ENCODE measurements at places on chromosomes 12 and 14.

DNA sequence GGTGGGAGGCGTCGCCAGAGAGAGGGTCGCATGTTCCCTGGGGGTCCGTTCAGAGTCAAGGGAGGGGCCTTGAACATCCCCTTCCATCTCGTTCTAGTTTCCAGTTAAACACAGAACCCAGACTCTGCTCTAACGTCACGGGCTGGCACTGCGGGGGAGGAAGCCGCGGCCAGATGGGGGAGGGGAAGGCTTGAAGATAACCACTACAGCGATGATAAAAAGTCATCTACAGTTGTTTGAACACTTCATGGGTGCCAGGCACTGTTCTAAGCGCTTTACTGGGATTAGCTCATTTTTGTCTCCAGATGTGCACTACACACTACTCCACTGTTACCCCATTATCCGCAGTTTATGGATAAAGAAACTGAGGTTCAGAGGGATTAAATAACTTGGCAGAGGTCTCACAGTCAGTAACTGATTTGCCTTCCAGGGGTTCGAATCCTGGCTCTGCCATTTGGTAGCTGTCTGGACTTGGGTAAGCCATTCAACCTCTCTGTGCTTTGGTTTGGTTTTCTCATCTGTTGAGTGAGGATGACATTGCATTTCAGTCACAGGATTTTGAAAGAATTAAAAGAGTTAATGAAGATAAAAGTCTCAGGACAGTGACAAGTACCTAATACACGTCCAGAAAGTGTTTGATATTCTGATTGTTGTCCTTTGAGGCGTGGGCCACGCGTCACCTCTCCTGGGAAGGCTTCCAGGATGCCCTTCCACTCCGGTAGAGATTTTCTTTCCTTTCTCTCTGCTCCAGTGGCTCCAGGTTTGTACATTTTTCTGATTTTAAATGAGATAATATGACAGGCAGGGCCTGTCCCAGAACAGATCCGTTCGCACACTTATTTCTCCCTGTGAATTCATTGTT is 798 bp upstream of the RASAL1 start:
- no peak for DNase-seq

GRCh38 chr14:33788161-33788560 is 162.7 kb downstream of the EGLN3 start:
- no peak for DNase-seq

DNA sequence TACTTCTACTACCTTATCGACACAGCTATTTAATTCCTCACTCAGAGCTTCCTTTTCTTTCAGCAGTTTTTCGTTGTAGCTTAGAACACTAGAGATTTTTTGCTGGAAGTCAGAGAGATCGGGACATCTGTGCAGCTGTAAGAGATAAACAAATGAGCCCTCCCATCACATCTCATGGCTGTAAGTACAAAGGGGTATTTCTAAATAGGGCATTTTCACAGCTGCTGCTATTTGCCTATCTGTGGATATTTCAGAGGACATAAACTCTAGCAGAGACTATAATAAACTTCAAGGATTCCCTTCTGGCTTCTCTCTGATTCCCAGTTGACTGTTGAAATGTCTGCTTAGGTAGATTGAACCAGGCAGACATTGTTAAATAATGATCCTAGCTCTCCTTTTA is 76.1 kb upstream of the SAV1 start:
- no peak for DNase-seq

DNA sequence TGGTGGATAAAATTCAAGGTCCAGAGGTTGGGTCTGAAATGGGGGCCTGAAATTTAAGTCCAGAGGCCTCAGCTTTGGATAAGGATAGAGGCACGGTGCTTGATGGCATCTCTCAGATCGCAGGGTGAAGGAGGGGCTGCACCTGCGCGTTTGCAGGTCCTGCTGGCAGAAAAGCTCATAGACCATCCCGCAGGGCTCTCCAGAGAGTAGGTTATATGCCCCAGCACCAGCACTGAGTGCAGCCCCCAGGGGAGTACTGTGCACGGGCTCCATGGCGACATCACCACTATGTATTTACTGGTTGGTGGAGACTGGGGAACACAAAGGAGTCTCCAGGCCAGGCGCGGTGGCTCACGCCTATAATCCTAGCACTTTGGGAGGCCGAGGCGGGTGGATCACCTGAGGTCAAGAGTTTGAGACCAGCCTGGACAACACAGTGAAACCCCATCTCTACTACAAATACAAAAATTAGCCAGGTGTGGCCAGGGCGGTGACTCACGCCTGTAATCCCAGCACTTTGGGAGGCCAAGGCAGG is 4.3 kb upstream of the CD63 start:
- DNase-seq: no peak

DNA sequence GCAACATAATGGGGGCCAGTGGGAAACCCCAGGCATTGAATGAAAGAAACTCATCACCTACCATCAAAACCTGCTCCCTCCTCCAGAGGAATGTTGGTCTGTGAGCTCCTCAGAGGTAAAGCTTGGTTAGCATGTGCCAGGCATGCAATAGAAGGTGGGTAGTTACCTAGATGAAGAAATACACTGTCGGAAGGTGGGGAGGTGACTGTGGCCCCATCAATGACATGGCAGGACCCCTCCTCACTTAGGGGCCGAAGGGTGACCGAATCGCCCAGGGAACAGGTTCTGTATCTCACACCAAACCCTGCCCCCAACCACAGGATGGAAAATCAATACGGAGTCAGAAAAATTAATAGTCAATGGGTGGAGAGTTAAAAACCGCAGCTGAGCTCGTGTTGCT is 135.6 kb downstream of the BCL11B start:
- no peak for DNase-seq

GRCh38 chr14:95523051-95523814 is 6.8 kb upstream of the SYNE3 start:
- DNase-seq: no peak

DNA sequence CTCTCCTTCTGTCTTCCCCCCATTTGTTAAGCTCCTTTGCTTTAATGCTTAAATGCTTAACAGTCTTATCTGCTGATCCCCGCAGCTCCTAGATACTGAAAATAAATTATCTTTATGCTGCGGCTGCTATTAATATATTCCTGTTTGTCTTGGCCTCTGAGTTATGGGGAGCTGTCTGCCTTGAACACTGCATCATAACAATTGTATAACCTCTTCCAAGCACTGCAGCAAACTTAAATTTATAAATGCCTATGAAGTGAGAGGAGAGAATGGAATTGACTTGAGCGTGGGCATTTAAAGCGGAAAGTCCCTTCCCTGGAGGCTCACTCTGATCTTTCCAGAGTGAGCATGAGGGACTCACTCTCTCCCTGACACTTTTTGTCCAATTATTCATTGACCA is 23.1 kb upstream of the DCP1B start:
- no peak for DNase-seq

- DNase-seq: no peak
Observed at GRCh38 chr12:124324803-124325705, 30.2 kb downstream of the RFLNA start.

- DNase-seq: no peak
Observed at GRCh38 chr12:52245962-52246569, 13.0 kb downstream of the KRT7 start.

- peak; percentile 59 for DNase-seq
Observed at GRCh38 chr14:100306101-100306997, at the start of gene SLC25A29. Gene SLC25A29, minus strand, starts transcription at chr14:100306444. Its CDS starts 212 bp downstream, at chr14:100306232.

GRCh38 chr14:51484485-51484884 is 167.2 kb upstream of the FRMD6 start:
- no peak for DNase-seq

DNA sequence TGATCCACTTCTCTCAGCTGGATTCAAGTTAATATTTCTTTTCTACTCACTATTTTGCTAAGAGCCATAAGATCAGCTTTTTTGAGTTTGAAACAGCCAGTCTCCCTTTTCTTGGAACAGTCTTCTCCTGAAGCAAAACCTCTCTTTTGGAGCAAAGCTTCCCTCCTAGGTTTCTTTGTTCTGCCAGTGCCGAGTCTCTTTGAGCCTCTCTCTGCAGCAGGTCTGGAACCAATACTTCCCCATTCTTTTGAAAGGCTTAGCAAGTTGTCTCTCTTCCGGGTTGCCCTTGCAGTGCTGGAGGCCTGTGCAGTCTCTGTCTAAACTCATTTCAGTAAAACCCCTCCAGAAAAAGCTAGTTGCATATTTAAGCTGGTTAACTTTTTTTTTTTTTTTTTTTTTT is 454.8 kb downstream of the NOVA1 start:
- no peak for DNase-seq

DNA sequence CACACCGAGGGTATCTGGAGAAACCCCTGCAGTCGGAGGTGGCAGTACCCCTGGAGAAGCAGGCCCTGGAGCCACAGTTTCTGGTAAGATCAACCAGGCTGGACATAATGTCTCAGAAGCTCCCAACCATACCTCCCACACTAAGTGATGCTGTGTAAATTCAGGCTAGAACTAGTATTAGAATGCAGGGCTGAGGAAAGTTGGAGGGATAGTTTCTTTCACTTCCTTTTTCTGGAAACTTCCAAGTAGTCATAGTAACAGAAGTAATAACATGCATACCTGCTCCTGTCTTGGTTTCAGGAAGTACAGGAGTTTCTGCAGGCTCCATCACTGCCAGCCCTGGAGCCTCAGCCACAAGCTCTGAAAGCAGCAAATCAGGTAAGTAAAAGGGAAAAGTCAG is 228.1 kb upstream of the CNTN1 start:
- DNase-seq: no peak

- DNase-seq: no peak
Observed at GRCh38 chr12:123050331-123050831, 69.9 kb downstream of the ARL6IP4 start.

DNA sequence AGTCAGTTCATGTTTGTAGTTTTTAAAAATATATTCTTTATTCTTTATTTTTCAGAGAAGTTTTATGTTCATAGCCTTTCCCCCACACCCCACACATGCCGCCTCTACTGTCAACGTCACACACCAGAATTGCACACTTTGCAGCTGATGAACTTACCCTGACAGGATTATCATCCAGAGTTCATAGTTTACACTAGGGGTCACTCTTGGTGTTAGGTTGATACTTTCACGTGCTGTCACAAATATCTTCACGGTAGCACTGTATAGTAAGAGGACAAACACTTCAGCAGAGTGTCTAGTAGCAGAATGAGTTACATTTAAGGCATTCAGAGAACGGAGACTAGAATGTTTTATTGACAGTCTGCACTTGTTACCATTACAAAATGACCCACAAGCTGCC is 5.1 kb downstream of the DPPA3 start:
- no peak for DNase-seq

GRCh38 chr14:101033446-101034165 is 130.1 kb upstream of the RTL1 start:
- DNase-seq: no peak

- no peak for DNase-seq
Observed at GRCh38 chr12:42640391-42640790, 50.8 kb upstream of the PRICKLE1 start.

DNA sequence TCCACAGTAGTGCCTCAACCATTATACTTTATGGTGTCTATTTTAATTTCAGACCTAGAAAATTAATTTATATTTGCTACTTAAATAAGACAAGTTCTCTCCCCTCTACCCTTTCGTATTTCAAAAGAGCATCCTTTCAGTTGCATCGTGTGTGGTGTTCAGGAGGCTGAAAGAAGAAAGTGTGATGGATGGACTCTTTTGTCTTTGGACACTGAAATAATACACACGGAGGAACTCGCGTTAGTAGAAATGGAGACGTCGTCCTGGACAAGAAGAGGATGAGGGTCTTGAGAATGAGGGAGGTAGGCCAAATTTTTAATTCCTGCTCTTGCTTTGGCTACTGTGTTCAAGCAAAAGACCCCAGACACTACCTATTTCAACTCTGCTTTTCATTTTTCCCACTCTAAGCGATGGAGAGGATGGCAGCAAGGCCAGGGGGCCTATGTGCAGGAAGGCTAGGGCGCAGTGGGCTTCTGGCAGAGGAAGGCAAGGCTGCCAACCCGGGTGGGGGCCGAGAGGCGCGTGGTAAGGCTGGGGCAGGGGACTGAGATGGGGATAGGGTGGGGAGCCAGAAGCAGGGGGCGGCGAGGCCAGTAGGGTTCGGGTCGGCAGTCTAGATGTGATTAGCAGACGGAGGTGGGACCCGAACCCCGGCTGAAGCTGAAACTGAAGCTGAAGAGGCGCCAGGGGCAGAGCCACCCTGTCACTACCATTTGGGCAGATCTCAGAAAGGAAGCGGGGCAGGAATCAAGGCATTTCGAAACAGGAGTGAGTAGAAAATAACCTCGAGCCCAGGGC is 722 bp downstream of the TMED8 start:
- DNase-seq: no peak

DNA sequence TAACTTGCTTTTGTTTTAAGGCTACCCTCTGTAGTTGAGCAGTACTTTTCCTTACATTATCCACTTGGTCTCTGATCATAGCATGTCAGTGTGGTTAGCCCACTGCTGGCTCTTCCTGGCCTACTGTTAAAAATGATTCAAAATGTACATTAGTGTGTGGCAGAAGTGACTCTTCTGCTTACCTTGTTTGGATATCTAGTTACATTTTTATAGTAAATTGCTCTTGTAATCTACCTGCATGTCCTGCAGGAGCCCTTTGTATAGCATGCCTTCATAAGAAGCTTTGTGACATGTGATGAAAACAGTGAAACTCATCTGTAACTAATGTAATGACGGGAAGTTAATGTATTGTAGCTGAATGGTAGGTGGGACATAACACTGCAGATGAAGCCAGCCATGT is 8.1 kb downstream of the SPATS2 start:
- no peak for DNase-seq

DNA sequence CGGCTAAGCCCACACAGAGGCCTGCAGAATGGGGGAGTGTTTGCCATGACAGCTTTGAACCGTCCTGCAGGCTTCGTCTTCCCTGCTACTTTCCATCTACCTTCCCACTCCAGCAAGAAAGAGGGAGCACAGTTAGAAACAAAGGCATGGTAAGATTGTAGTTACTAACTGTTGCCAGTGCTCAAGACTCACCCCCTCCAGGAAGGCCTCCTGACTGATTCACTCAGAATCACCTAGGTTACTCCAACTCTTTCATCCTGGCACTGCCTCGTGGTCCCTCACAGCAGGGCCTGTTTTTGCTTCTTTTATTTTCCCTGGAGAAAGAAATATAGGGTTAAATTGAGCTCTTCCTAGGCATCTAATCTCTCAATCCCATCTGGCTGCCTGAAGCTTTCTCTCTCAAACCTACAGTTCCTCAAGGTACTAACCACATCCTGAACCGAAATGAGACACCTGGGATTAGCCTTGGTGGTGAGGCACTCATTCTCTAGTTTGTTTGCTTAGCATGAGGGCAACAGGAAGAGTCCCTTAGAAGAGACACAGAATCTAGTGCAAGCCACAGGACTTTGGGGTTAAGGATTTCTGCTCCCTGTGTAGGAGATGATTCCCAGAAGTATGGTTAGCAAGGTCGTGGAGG is 7.8 kb downstream of the GALNT6 start:
- no peak for DNase-seq
